Stimulated activated CD8-positive, alpha-beta memory T cell treated with anti-CD3 and anti-CD28 coated beads, Interleukin-4, amount 100 ng/mL, for 4 hours (primary cell): ENCODE measurements at places on chromosomes 3 and 15.

GRCh38 chr3:74067296-74067695 lies 442.6 kb upstream of the PDZRN3 start:
- no peak for DNase-seq

GRCh38 chr3:106184540-106185457 lies 316.0 kb upstream of the CBLB start:
- DNase-seq, result no peak

DNA sequence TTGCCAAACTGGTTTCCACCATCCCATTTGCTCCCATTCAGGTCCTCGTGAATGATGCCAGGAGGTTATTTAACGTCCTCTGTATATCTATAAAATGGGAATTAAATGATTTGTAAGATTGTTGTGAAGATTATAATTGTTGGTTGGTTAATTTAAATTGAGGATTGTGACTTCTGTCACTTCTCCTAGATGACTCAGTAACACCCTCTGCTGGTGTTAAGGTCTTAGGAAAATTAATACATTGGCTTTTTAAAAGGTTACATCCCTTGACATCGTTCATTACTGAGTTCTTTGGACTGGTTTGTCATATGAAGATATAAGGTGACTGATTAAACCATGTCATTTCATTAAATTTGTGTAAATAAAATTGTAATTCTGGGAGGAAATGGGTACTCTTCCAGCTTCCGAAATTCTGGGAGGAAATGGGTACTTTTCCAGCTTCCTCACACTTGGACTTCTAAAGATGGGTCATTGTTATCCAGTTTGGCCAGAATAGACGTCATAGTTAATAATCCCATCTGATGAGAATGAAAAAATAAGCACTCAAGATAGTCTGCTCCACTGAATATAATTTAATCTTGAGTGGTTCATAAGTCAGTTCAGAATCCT lies 33.3 kb upstream of the PAQR5 start:
- DNase-seq, result no peak

GRCh38 chr3:43707998-43708397 lies 17.3 kb downstream of the ABHD5 start:
- no peak for DNase-seq

DNA sequence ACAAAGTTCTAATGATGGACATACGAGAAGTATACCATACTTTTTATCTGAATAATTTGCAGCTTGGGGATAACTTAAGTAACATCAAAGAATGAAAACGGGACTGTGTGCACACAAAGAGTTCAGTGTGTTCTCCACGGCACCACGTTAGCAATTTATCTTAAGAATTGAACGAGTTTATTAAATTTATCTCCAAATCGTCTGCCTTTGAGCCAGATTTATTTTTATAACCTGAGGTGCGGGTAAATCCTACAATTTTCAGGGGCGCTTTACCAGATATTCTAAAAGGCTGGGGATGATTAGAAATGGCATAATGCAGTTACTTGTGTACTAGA lies 3.5 kb downstream of the CHD2 start:
- DNase-seq, result no peak

GRCh38 chr15:62999923-63000561 lies 42.5 kb upstream of the TPM1 start:
- DNase-seq, result no peak

GRCh38 chr15:71781179-71781964 lies 29.0 kb upstream of the NR2E3 start:
- DNase-seq, result no peak

DNA sequence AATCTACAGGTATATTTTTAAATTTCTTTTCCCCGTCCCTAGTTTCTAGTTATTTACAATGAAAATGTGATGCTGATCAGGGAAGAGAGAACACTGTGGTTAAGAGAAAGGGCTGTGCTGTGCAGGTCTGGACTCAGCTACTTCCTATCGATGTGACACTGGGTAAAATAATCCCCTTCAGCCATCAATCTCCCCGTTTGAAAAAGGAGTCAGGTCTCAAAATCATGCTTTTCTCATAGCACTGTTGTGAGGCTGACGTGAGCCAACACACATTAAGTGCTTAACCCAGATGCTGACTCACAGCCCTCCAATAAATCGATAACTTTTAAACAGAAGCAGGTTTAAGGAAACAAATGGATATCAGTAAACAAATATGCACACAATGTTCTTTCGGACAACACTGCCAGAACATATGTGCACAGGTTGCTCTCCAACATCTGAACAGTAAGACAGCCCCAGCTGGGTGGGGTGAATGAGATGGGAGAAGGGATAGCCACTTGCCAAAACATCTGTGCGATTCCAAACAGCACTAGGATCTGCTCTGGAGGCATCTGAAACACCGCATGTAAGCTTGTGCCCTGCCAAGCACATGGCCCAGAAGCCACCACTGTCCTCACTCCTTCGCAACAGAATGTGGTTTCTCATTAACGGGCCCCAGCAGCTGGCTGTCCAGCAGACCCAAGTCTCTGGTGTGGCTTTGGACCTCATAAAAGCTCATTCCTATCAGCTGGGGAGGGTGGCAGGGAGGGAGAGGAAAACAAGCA lies 143.2 kb upstream of the PRICKLE2 start:
- no peak for DNase-seq

DNA sequence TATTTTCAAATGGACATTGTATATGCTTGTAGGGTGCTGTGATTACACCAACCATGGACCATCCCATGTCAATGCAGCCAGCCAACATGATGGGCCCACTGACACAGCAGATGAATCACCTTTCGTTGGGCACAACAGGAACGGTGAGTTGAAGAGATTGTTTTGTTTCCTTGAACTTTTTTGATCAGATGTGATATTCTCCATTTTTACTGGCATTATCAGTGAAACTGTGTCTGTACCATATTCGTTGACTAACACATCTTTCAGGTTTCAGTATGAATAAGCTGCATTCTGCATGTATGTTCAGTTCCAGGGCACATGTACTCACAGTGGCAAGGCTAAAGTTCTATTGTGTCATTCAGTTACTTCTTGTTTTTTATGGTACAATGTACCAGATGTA lies 655.2 kb downstream of the RBMS3 start:
- no peak for DNase-seq

GRCh38 chr3:152126260-152126659 lies 142.5 kb upstream of the MBNL1 start:
- no peak for DNase-seq

DNA sequence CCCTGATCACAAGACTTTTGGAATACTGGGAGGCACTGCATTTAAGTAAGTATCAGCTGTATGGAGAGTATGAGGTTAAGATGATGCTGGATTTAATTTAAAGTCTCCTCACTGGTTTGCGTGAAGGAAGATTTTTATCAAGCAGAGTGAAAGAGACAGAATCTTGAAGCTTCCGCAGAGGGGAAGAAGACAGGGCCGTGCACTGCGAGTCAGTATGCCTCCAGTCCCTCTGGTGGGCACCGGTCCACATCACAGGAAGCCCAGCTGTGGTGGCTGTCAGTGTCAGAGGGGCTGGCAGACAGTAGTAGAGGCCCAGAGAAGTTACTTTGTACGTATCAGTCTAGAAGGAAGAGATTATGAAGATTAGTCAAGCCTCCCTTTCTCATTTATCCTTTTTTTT lies 379.0 kb upstream of the TPRG1 start:
- no peak for DNase-seq

- DNase-seq, result no peak
Measured at GRCh38 chr3:73605412-73605811, 19.3 kb downstream of the PDZRN3 start.

- DNase-seq, result no peak
Measured at GRCh38 chr3:38254872-38255271, 10.7 kb upstream of the SLC22A13 start.

DNA sequence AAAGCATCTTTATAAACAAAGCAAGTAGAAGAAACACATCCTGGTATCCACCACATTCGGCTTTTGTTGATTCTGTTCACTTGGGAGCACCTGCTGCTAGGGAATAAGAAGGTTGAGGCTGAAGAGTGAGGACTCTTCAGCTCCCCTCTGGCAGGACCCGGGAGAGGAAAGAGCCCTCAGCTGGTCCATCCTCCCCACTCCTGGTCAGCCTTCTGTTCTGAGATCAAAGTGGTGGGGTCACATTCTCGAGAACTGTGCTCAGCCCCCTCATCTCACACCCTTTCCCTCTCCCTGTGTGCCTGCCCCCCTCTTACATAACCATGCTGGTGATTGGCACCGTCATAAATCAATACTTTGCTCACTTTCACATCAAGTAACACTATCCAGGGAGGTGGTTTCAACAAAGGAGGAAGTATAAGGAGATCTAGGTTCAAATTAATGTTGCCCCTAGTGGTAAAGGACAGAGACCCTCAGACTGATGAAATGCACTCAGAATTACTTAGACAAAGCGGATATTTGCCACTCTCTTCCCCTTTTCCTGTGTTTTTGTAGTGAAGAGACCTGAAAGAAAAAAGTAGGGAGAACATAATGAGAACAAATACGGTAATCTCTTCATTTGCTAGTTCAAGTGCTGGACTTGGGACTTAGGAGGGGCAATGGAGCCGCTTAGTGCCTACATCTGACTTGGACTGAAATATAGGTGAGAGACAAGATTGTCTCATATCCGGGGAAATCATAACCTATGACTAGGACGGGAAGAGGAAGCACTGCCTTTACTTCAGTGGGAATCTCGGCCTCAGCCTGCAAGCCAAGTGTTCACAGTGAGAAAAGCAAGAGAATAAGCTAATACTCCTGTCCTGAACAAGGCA lies at the start of gene NR1I2:
TSS of gene NR1I2 (plus strand) at position 772 of the 869 bp plus-strand sequence.
- DNase-seq, result no peak

- DNase-seq, result no peak
Measured at GRCh38 chr3:64444490-64445108, 219.3 kb upstream of the PRICKLE2 start.

- DNase-seq, result no peak
Measured at GRCh38 chr3:101065962-101066361, 72.7 kb upstream of the ABI3BP start.

DNA sequence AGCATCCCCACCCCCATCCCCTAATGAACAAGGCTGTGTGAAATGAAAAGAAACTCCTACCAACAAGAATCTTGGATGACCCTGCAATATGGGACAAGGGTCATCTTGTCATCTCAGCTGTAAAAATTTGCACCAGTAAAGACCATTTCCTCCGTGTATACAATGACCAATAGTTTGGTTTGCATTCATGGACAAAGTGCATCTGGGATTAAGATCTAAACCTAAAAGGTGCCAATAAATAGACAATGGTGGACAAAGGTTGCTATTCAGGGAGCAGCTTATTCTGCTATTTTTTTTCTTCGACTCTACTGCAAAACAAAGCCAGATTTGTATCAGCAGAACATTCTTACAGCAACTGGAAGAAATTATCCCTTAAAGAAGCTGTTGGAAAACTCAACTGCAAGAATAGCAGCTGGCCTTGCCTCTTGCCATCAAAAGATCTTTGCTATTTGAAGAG lies 8.0 kb downstream of the MGLL start:
- no peak for DNase-seq

DNA sequence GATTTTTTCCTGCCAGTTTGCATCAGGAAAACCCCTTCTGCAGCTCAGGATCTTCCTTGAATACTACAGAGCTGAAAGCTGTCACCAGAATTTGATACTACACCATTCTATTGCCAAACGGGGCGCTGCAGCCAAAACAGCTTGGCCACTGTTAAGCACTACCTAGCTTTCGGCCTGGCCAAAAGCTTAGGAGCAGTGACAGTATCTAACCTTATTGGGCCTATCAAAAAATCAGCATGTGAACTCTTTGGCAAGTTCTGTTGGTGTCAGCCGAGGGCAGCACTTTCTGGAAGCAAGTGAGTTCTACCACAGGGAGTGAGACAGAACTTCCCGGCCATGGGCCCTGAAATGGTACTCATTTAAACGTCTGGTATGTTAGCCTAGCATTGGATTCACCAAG lies 16.1 kb upstream of the GYG1 start:
- no peak for DNase-seq
